ENCODE measurements at places on chromosomes 7 and 10.

GRCh38 chr7:156984174-156984891, 26.1 kb downstream of the MNX1 start:
- DNase-seq, result no peak

- DNase-seq, result peak; percentile 46
Measured at GRCh38 chr7:98733036-98733435, 116.0 kb downstream of the NPTX2 start.

DNA sequence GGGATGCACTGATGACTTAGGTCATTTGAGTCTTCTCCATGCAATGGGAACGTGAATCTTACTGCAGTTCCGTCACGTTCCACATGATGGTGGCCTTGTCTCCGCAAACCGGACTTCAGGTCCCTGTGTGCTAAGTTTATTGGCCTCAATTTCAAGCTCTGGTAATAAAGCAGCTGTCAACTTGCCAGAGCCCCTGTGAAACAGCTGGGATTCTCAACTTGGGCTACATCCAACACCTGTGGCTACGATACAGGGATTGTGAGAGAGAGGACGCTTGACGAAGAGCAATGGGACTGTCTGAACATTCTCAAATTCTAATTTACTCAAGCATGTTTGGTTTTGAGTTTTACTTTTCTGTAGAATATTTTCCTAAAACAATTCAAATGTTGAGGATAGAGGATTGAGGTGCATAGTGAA, 174.2 kb downstream of the PTN start:
- DNase-seq, result no peak

DNA sequence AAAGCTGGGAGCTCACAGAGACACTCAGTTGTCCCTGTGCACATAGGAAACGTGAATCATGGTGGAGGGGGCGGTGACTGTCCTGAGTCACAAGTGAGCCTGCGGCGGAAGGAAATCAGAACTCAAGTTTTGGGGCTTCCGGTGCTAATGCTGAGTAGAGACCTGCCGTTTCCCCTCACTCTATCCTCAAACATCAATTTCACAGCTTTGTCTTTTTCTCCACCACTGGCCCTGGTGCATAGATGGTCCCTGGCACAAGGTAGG, 21.9 kb downstream of the ADCYAP1R1 start:
- no peak for DNase-seq

DNA sequence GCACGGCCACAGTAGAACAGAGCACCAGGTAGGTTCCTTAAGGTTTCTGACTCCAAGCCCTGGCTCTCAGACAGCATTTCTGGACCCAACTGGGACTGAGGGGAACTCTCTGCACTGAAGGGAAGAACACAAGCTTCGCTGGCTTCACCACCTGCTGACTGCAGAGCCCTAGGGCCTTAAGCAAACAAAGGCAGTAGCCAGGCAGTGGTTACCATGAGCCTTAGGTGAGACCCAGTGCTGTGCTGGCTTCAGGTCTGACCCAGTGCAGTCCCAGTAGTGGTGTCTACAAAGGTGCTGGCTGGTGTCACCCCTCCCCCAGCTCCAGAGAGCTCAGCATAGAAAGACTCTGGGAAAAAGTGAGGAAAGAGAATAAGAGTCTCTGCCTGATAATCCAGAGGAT, 59.5 kb downstream of the SIRT1 start:
- no peak for DNase-seq

DNA sequence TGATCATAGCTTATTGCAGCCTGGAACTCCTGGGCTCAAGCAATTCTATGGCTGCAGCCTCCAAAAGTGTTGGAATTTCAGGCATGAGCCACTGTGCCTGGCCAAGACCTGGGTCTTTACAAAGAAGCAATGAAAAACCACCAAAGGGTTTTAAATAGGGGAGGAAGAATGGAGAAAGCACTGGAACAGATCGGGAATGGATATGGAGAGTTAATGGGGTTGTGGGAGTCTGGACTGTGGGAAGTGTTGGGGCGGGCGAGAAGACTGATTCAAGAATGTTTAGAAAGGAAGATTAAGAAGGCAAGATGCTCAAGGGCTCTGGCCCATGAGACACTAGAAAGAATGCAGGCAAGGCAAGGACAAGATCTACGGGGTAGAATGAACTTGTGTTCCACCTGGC, 98.5 kb downstream of the CARD11 start:
- DNase-seq, result no peak

GRCh38 chr7:47513741-47514241, 68.1 kb downstream of the TNS3 start:
- DNase-seq, result no peak

GRCh38 chr10:110214371-110214826, 7.0 kb downstream of the MXI1 start:
- DNase-seq, result no peak

Measured in GM12864 (cell line).